ENCODE measurements at places on chromosomes 4 and X.

DNA sequence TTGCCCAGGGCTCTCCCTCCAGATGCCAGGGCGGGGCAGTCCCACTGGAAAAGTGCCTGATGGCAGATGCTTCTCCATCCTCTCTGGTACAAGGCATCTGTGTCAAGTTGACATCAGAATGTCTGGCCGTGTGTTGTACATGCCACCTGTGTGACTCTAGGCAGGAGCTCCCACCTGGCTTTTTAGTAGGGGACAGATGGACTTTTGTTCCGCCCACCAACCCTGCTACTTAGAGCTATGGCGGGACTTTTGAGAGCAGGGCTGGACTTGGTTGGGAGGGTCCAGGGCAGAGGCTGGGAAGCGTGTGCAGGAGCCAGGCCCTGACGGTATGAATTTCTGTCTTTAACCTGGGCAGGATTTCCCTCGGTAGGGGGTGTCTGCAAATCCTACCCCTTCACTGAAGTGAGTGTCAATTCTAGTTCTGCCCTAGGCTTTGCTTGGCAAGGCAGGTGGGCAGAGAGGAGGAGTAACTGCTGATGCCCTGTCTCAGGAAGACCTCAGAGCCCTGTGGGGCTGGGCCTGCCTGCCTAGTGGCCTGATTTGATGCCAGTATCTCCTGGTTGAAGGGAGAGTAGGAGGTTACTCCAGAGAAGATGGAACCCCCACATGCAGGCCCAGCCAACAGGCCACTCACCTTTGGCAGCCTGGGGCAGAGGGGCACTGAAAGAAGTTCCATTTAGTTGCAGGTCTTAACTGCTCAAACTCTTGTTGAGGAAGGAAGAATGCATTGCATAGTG is 99.1 kb downstream of the PJA1 start:
- no peak for DNase-seq

DNA sequence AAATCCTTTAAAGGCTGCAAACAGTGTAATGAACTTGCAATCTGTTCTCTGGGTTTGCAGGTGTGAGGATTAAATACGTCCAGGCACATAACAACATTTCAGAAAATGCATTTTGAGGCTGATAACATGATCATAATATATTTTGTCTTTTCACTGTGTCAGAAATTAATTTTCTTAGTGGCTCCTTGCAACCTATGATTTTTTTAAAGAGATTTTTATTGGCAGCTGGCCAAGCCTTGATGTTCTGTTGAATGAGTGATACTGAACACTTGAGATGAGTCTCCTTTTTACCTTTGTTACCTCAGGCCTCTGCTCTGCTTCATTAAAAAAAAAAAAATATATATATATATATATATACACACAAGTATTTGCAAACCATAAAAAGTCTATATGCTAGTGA is 68.2 kb upstream of the TENM3 start:
- no peak for DNase-seq

- no peak for DNase-seq
These were observed 40.0 kb upstream of the ADRA2C start for GRCh38 chr4:3725936-3726870.

DNA sequence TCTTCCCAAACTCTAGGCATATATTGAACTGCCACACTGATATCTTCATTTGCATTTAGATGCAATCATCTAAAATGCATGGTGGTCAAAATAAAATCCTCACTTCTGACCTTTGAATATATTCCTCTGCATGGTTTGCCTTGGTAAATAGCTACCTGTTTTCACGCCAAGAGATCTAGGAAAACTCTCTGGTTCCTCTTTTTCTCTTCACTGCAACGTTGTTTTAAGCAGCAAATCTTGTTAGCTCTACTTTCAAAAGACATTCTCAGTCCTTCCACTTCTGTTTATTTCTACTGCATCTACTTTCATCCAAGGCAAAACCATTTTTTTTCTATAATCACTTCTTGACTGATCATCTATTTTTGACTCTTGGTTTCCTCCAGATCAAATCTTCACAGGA is 1001.6 kb upstream of the GRID2 start:
- no peak for DNase-seq

GRCh38 chrX:120365968-120366367 is 4.1 kb downstream of the ATP1B4 start:
- DNase-seq, result no peak

- DNase-seq, result peak; percentile 78
These were observed 105.1 kb downstream of the ADRA2C start for GRCh38 chr4:3871181-3871852.

GRCh38 chr4:115121351-115122043 is 8.1 kb upstream of the NDST4 start:
- no peak for DNase-seq

DNA sequence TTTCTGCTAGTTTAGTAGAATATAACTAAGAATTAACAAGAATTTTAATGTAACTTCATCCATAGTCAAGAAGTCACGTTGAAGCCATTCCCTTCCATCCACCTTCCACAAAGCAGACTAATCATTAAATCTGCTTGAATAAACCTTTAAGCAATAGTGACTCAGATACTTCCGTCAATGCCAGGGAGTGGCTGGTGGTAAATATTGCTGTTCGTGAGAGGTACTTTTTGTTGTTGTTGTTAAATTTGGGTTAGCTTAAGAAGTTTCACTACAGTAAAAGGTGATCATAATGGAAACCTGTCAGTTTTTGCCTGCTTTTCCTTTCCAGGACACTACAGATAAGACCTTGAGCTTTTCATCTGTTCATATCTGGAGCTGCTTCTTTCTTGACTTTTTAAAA is 316.3 kb downstream of the TMA16 start:
- no peak for DNase-seq

DNA sequence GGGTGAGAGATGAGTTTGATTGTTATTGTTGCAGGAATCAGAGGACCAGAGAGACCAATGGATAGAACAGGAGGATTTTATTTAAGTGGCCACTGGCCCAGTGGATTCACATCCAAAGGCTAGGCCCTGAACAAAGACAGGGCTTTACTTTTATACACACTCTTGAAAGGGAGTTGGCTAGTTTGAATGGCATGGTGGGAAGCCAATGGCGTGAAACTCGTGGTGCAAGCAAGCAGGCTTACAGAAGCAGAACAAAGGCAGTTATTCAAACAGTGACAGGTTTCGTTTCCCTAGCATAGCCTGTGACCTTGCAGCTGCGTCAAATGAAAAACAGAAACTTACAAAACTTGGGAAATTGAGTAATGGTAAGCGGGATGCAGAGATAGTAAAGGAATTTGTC is 110.2 kb upstream of the PRDX4 start:
- DNase-seq, result no peak

- DNase-seq, result no peak
These were observed 54.0 kb upstream of the UGT2B15 start for GRCh38 chr4:68724426-68724825.

DNA sequence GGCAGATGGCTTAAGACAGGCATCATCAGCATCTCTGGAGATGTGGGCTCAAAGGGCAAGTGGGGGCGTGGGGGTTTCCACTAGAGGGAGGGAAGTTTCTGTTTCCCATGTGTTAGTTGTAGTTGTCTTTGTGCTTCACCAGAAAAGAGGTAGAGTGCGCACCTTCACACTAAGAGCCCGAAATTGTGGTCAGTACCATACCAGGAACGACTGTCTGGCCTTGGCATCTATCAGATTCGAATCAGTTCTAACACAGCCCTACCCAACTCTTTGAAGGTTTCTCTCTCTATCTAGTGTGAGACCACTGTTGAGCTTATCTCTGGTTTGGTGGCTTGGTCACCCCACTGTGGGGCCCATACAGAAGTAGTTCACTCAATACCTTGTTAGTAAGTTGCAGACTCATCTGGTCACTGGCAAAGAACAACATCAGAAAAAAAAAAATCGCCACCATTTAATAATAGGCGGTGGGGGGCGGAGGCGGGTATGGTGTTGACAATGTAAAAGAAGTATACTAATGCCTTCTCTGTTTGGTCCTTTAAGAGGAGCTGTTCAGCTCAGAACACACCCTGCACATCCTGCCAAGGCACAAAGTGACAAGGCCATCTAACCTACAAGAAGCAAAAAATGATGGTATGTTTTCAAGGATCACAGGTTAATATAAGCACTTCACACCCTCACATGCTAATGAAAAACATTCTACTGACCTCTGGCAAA is 71.1 kb downstream of the NYX start:
- DNase-seq, result no peak

- DNase-seq, result no peak
These were observed 24.8 kb upstream of the EOLA2 start for GRCh38 chrX:149962859-149963757.

DNA sequence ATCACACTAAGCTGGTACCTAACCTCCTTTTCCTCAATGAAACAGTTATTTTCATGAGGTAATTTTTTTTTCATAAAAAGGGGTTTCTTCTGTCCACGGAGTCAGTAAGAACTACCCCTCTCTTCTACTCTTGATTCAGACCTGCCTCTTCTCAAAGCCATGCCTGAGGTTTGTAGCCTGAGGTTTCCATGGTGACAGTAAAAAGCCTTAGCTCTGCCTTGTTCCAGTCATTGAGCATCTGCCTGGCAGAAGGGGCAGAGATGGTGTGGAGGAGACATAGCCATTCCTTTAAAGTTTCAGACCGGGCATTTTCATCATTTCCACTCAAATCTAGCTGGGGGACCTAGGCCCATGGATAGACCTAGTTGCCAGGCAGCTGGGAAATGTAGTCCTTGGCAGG is 135.5 kb downstream of the REPS2 start:
- DNase-seq, result no peak

GRCh38 chrX:39755143-39756032 is 342.4 kb downstream of the BCOR start:
- peak; percentile 72 for DNase-seq

GRCh38 chr4:175215208-175215607 is 297.1 kb downstream of the ADAM29 start:
- DNase-seq, result no peak

GRCh38 chrX:77505227-77505626 is 58.0 kb downstream of the FGF16 start:
- DNase-seq, result no peak

GRCh38 chr4:62161446-62161845 is 961.3 kb downstream of the ADGRL3 start:
- DNase-seq, result no peak

DNA sequence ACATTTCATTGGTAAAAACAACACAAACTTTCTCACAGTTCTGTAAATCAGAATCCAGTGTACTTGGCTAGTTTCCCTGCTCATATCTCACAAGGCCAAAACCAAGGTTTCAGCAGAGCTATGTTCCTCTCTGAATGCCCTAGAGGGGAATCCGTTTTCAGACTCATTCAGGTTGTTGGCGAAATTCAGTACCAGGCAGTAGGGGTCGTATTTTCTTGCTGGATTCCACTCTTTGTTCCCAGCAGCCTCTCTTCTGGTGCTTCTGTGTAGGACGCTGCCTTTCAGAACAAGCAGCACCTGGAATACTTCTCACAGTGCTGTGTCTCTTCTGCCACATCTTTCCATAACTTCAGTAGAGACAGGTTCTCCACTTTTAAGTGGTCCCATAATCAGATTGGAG is 351.9 kb downstream of the PCDH18 start:
- DNase-seq, result no peak

GRCh38 chr4:106971636-106972035 is 64.5 kb downstream of the DKK2 start:
- no peak for DNase-seq

- no peak for DNase-seq
These were observed 110.1 kb upstream of the MED14 start for GRCh38 chrX:40845331-40845911.

DNA sequence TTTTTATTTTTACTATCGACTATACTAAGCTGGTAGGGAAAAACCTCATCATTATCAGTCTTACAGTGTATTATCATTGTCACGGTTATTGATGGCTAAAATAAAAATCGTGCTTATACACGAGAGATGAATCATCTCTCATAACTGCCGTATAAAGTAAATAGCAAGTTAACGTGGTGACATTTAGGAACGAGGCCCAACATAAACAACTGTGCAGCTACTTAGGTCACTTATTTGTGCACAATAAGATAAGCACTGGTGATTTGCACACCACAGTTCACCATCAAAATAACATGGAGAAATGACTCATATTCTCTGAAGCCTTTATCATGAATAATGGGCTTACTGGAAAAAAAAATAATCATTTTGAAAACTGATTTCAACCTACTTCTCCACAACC is 482.0 kb upstream of the TENM3 start:
- DNase-seq, result no peak

DNA sequence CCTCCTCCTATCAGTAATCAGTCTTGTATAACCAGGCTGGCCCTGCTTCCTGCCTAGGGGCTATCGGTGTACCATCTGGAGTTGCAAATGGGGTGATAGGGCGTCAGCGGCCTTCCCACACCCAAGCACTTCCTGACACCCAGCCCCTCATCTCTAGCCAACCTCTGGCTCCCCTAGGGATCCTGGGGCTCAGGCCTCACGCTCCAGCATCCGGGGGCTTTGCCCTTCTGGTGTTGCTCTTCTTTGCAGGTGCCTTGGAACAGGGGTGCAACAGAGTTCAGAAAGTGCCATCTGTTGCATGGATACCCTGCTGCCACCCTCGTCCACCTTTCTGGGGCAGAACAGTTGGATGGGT is 4.1 kb downstream of the IL9R start:
- DNase-seq, result no peak

GRCh38 chr4:184250795-184251669 is 33.4 kb upstream of the ENPP6 start:
- DNase-seq, result no peak

DNA sequence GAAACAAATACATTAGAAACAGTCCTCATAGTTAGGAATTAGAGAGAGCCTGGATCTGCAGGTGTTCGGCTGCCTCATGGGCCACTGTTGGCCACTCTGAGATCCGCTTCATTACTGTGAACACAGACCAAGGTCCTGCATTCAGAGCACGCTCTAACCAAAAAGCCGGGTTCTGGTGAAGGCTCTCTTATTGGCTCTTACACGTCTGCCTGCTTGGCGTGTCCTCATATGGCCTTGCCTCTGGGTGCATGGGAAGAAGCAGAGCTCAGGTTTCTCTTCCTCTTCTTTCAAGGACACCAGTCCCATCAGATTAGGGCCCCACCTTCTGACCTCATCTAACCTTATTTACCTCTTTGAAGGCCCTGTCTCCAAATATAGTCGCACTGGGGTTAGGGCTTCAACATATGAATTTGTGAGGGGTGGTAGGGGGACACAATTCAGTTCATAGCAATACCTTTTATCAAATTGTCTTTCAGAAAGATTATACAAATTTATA is 37.1 kb upstream of the ELF2 start:
- DNase-seq, result no peak

DNA sequence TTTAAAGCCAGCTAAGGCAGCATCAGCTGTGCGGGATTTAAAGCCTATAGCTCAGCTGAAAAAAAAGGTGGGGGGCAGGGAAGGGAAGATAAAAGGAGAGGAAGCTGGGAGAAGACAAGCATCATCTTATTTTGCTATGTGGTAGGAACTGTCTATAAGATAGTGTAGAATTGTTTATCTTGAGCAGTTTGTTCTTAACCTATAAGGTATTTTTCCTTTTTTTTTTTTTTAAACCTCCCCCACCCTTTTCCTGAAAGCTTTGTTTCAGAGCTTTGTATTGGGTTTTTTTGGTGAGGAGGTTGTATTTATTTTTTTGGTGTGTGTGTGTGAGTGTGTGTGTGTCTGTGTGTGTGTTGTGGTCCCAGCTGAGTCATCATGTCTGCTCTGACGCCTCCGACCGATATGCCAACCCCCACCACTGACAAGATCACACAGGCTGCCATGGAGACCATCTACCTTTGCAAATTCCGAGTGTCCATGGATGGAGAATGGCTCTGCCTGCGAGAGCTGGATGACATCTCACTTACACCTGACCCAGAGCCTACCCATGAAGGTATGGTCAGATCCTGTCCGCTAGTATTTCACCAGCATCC is 531 bp downstream of the RUFY3 start:
- DNase-seq, result no peak

Measured in mesothelial cell of epicardium (in vitro differentiated cells).